Activated CD4-positive, alpha-beta T cell treated with anti-CD3 and anti-CD28 coated beads for 24 hours (primary cell): ENCODE measurements at places on chromosomes 7 and 10.

GRCh38 chr10:59016043-59016442, 160.4 kb upstream of the PHYHIPL start:
- no peak for DNase-seq

GRCh38 chr10:15744217-15744865, 24.6 kb upstream of the ITGA8 start:
- DNase-seq, result peak; percentile 26

GRCh38 chr7:34331102-34331501, 326.9 kb upstream of the NPSR1 start:
- no peak for DNase-seq

- no peak for DNase-seq
Measured at GRCh38 chr10:94088926-94089381, 95.2 kb downstream of the PLCE1 start.

GRCh38 chr10:16732376-16732775, 84.8 kb downstream of the RSU1 start:
- no peak for DNase-seq

- no peak for DNase-seq
Measured at GRCh38 chr10:48206482-48207250, 67.8 kb downstream of the FRMPD2 start.

DNA sequence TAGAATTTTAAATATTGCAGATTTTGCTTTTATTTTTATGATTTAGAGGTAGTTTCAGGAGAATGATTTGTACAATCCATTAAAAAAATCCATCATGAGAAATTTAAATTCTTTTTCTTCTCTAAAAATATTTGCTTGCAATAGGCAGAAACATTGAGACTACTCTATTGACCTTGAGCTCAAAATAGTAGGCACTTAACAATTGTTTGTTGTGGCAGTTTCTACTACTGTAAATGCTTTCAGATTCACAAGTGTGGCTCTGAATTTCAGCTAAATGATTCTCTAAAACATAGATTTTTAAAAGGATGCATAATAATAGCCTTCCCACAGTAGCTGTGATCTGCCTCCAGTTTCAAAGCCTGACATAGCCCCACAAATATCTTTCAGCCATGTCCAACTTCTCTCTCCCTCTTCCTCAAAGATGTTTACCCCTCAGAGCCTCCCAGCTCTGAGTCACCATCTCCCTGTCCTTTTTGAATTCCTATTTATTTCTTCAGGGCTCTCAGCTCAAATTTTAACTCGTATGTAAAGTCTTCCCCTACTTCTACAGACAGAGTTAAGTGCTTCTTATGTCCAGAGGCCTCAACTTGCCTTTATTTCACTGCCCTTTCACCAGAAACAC, 160.5 kb downstream of the AOAH start:
- no peak for DNase-seq

DNA sequence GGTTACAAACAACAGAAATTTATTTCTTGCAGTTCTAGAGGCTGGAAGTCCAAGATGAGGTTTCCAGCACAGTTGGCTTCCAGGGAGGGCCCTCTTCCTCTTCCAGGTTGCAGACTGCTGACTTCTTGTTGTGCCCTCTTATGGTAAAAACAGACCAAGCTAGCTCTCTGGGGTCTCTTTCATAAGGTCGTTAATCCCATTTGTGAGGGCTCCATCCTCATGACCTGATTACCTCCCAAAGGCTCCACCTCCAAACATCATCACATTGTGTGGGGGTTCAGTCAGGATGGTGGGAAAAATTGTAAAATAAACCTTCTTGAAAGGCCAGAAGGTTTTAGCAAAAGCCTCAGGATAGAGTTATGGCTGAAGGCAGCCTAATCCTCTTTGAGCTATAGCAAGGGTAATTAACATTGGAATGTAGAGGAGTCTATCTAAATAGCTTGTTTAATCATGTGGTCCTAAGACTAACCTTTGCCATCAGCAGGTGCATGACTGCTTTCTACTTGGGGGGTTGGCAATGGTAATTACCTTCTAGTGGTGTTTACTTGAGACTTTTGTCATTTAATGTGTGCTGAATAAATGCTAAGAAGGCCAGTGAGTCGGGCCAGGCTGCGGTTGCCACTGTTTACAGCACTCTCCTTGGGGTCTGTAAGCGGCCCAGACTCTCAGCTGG, 80.8 kb downstream of the PPP1R17 start:
- no peak for DNase-seq

DNA sequence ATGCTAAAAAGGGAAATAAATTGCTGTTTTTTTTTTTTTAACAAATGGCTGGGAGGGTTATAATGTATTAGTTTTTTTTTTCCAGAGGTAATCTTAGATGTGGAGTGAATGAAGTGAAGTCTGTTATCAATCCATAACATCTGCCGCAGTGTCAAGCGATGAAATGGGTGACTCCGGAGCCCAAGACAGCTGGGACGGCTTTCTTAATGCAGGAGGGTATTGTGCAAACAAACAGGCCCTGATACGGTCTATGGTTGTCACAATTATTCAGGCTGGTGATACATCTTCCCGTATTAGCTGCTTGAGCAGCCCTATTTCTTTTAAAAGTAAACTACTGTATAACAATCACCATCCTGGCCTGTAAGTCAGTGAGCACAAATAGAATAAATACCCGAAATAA, 1231.2 kb downstream of the GATA3 start:
- no peak for DNase-seq

GRCh38 chr7:126079581-126079980, 1150.0 kb upstream of the POT1 start:
- DNase-seq, result no peak

- no peak for DNase-seq
Measured at GRCh38 chr7:38574086-38574485, 57.1 kb downstream of the AMPH start.

DNA sequence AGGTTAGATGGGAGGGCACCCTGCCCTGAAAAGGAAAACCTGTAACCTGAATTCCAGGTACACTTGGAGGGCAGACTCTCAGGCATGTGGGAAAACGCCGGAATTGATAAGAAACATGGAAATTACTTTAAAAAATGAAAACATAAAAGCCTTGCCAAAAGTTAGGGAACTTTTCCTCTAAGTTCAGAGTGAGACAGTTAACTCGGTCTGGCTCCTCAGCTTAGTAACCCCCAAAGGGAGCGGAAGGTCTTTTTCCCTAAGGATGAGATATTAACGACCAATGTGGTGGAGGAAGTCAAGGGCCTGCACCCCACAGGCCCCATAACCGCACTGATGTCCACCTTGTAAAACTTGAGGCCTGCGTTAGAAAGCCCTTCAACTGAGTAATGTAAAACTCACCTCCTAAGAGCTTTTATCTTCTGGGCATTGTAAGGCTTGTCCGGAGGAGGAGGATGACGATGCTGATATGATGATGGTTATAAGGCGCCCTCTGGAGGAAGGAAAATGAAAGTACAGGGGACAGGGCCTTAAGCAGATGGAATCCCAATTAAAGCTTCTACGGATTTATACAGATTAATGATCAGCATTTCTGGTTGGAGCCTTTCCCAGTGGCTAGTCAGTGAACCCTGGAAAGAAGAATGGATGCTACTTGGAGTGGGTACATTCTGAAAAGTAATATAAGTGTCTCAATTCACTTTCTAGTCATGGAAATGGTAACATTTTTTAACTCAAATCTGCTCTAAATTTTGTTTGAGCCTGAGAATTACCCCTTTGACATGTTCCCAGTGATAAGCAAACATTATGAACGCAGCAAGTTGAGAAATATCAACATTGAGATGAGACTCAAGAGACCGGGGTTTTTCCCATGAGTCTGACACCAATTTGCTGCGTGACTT, 694 bp downstream of the COL1A2 start:
- DNase-seq, result no peak

DNA sequence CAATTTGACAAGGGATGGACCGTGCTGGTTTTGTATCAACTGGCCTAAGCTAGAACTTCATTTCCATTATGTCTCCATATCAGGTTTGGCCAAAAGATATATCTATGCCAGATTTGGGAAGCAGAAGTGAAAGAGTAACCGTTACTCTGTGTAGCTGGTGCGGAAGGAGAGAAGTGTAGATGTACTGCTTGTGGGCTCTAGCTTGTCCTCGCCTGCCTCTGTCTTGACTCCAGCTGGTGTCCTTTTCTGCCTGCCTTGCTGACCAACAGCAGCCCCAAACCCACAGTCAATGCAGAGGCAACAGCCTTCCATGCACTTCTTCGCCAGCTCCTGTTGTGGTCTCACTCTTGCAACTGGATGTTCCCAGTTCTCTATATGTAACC, 128.5 kb downstream of the KIF20B start:
- no peak for DNase-seq

GRCh38 chr10:25907261-25907660, 26.8 kb upstream of the MYO3A start:
- DNase-seq, result no peak

- DNase-seq, result no peak
Measured at GRCh38 chr7:2527505-2528467, 8.2 kb downstream of the LFNG start.

GRCh38 chr7:117803476-117803875, 69.8 kb downstream of the CTTNBP2 start:
- DNase-seq, result no peak

GRCh38 chr10:42475168-42476098, 162.9 kb downstream of the ZNF33B start:
- no peak for DNase-seq

DNA sequence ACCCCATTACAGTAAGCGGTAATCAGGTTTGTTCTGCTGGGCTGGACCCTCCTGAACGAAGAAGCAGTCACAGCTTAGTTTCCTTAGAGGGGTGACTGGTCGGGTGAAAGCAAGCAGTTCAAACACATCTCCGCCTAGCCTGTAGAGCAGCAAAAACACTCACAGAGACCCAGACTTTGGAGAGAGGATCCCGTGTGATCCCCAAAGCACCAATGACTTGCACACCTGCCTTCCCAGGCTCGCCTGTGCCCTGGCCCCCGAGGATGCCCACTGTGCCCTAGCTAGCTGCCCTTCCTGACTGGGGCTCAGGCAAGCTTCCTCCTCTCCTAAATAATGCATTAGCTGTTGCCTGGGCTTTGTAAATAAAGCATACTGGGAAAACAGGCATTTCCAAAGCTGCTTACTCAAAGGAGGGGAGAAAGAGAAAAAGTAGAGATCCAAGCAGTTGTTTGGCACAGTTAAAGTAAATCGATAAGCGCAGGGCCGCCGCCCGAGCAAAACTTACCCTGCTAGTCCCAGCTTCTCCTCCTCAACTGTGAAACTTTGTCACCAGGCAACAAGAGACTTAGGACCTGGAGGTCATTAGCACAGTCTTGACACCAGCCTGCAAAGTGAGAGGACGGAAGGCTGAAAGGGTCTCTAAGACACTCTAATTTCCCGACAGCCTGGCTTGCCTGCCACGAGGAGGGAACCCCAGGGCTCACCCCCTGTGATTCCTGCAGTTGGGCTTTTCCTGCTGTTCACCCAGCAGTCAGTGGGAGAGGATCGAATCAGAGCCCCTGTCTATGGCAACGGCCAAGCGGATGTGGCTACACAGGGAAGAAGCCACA, 4.8 kb downstream of the LRRC18 start:
- DNase-seq, result no peak

DNA sequence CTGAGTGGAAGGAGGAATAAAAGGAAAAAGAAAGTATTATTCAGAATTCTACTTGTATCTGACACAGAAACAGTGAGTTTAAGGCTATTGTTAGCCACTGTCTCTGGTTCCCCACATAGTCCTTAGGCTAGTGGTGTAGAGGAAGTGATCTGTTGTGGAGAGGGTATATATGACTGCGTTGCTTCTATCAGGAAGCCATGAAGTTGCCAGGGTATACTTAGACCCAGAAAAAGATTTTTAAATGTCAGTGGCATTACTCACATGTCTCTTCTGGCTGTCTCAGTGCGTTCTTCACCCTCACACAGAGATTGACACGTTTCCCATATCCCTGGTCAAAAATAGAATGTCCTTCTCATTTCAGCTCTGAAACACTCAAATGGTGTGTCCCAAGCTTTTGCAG, 72.7 kb downstream of the SEM1 start:
- DNase-seq, result no peak

- DNase-seq, result no peak
Measured at GRCh38 chr7:152577339-152577738, 98.6 kb downstream of the XRCC2 start.

DNA sequence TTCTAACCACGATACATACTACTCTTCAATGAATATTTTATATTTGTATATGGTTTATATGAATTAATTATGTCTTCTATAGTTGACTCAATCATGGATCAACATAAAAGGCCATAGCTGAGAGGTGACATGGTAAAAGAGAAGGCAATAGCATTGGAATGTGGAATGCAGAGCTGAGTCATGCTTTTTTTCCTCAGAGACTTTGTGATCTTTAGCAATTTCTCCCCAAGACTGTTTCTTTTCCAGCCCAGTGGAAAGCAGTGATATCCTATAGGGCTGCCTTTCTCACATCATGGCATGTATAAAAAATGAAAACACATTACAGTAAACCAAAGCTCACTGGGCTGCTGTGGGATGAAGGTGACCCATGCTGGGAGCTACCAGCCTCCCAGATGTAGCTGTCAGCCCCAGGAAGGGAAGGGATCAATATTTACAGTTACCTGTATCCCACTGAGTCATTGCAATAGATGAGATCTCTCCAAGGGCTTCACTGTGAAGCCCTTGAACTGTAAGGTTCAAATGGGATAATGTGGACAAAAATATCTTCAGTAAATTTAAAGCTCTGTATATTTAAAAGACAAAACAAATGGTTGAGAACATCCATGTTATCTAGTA, 30.2 kb downstream of the SLC39A12 start:
- DNase-seq, result no peak

- no peak for DNase-seq
Measured at GRCh38 chr7:151330661-151331060, 11.0 kb upstream of the NUB1 start.

DNA sequence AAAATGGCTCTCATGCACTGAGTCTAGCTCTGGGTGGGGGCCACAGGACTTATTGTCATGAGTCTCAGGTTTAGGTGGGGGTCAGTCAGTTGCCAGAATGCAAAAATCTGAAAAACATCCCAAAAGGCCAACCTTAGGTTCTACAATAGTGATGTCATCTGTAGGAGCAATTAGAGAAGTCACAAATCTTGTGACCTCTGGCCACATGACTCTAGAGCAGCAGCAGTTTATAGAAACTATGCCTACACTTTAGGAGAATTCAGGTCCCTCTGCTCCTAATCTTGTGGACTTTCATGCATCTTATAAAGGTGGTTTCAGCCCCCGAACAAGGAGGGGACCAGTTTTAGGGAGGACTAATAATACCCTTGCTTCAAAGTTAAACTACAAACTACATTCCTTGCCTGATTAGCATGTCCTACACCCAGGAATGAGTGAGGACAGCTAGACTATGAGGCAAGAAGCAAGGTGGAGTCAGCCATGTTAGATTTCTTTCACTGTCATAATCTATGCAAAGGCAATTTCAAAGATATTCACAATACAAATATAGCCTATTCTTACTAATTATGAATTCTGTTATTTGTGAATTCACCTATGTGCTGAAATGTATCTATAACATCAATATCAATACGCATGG, 123.5 kb upstream of the ADCY1 start:
- no peak for DNase-seq
